ENCODE measurements at places on chromosomes 11 and 22.

DNA sequence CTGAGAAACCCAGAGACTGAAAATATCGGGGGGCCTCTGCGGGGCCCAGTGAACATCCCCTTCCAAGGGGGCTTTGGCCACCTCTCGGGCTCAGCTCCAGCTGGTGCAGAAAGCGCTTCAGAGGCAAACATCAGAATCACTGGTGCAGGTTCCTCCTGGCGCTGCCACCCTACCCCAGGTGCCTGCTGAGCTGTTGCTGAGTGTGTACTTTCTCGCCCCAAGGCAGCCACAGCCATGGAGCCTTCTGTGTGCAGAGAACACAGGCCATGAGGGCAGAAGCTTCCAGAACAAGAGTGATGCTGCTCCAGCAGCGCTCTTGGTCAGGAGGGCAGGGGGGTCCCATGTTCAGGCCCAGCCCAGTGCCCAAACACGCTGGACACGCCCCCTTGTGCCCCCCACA lies 6.3 kb downstream of the DRD4 start:
- no peak for ATAC-seq

GRCh38 chr11:15539645-15540044 lies 424.9 kb downstream of the INSC start:
- ATAC-seq, result no peak

DNA sequence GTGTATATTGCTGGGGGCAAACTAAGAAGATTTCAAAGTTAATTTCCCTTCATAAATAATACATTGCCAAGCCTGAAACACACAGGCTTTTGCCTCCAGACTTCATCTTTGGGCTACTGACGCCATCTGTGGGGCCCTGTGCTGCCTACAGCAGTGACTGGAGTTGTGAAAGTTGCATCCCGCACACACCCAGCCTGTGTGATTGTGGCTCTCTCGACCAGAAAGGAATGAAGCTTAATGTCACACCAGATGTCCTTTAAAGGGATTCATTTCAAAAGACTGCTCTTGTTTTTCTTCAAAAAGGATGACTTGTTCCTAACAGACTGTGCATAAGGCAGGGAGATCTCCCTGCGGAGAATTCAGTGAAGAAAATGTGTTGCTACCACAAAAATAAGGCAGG lies 210.5 kb downstream of the FAM181B start:
- ATAC-seq, result no peak

DNA sequence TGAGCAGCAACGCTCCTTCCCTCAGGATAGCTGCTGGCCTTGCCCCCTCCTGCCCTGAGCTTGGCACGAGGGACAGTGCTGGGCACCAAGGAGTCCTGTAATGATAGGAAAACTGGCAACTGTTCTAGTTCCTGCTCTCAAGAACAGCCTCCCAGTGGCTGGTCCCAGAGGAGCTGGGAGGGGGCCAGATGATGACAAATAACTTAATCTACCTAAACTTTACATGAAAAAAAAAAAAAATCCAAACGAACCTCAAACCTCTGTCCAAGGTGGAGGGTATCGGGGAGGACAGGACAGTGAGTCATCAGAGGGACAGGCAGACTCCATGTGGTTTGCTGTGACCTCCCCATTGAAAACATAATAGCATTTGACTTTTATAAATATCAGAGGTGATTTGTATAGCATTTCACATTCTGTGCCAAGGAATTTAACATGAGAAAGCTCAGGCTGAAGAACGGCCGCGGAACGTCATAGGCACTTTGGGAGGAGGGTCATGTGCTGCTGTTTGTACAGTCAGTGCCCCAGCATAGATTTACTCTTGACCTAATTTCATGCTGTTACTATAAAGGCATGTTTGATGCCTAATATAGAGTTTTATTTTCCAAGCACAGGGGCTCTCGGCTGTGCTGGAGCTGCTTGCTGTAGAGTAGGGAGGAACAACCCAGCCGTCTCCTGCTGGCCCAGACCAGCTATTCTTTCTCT lies 98.2 kb upstream of the NNMT start:
- no peak for ATAC-seq

DNA sequence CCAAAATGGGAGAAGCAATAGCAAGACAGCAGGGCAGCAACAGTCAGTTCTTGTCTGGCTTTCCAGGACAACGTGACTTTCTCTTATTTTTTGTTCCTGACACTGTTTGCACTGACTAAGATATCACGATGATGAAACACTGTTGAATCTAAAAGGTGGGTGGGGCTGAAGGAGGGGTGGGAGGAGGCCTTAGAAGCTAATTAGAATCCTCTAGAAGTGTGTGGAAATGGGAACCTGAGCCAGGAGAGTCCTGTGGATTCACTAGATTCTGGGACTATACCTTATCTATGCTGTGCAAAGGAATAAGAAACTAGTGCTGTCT lies 300.3 kb downstream of the ST3GAL4 start:
- ATAC-seq, result no peak

GRCh38 chr11:105609341-105609781 lies 512 bp upstream of the GRIA4 start:
- ATAC-seq, result peak; percentile 55

GRCh38 chr11:111910676-111911562 lies 651 bp downstream of the CRYAB start:
- no peak for ATAC-seq

- ATAC-seq, result no peak
Observed at GRCh38 chr11:36345084-36345511, 49.0 kb downstream of the PRR5L start.

Measured in activated T-helper 17 cell treated with anti-CD3 and anti-CD28 coated beads, Interleukin-2, amount 50 U/mL, for 72 hours (primary cell).